Prostate gland (tissue), 2 donors: ENCODE measurements at places on chromosomes 11 and 22. TPM values are rescaled to one million over a fixed set of nuclear protein-coding genes. Genes with fewer than 3 reads are reported as not detected.

- no peak overlapping the region for H3K4me3 ChIP-seq
- no peak for DNase-seq
- H3K27me3 ChIP-seq, result no peaks in the 10 kb centered on the region
- H3K27ac ChIP-seq, result no peak overlapping the region
- no peaks in the 10 kb centered on the region for H3K4me1 ChIP-seq
- no peaks in the 10 kb centered on the region for H3K36me3 ChIP-seq
These were observed 29.6 kb downstream of the TSPAN32 start for GRCh38 chr11:2331404-2331803.

DNA sequence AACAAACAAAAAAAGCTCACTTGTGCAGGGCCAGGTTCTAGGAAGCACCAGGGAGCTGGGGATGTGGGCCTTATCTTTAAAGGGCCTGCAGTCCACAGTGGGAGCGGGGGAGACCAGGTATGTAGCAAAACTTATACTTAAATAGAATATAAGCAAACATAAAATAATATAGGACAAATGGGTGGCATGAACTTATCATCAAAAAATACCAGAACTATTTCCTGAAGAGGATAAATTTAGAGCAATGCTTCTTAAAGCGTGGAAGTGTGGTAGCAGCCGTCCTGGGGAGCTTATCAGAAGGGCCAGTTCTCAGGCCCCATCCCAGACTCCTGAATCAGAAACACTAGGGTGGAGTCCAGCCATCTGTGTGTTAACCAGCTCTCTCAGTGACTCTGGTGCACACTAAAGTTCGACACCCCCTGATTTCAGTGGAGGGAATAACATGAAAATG is 9.3 kb downstream of the VPS26B start:
- H3K27ac ChIP-seq, result no peak overlapping the region
- H3K4me1 ChIP-seq, result no peaks in the 10 kb centered on the region
- no peak overlapping the region for H3K4me3 ChIP-seq
- no peaks in the 10 kb centered on the region for H3K36me3 ChIP-seq
- no peaks in the 10 kb centered on the region for H3K27me3 ChIP-seq
- no peak for DNase-seq

GRCh38 chr11:16352707-16353106 is 3.6 kb downstream of the SOX6 start:
- no peaks in the 10 kb centered on the region for H3K4me1 ChIP-seq
- no peak overlapping the region for H3K27ac ChIP-seq
- no peaks in the 10 kb centered on the region for H3K36me3 ChIP-seq
- H3K27me3 ChIP-seq, result no peaks in the 10 kb centered on the region
- no peak overlapping the region for H3K4me3 ChIP-seq
- no peak for DNase-seq

- H3K4me1 ChIP-seq, result no peaks in the 10 kb centered on the region
- H3K27ac ChIP-seq, result no peak overlapping the region
- H3K36me3 ChIP-seq, result no peaks in the 10 kb centered on the region
- H3K27me3 ChIP-seq, result no peaks in the 10 kb centered on the region
These were observed 116.0 kb downstream of the MRTFA start for GRCh38 chr22:40520562-40520961.

OR51B2 gene
- not detected for total RNA-seq

DNA sequence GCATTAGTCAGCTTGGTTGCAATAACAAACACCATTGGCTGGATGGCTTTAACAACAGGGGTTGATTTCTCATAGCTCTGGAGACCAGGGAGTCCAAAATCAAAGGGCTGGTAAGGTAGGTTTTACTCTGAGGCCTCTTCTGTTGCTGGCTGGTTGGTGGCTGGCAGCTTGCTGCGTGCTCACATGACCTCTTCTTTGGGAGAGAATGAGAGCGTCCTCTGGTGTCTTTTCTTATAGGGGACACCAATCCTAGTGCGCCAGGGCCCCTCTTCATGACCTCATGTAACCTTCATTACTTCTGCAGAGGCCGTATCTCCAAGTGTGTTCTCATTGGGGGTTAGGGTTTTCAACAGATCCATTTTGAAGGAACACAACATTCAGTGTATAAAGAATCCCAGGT is 1308.3 kb downstream of the TBC1D22A start:
- H3K36me3 ChIP-seq, result no peaks in the 10 kb centered on the region
- DNase-seq, result no peak
- no peak overlapping the region for H3K4me3 ChIP-seq

GRCh38 chr11:72675221-72675620 is 999 bp upstream of the PDE2A start:
- DNase-seq, result no peak
- no peak overlapping the region for H3K4me3 ChIP-seq

GRCh38 chr22:22168190-22168940 is 76.2 kb upstream of the VPREB1 start:
- DNase-seq, result no peak
- H3K27ac ChIP-seq, result no peak overlapping the region
- H3K36me3 ChIP-seq, result no peaks in the 10 kb centered on the region
- H3K4me3 ChIP-seq, result no peak overlapping the region
- no peaks in the 10 kb centered on the region for H3K27me3 ChIP-seq

- no peaks in the 10 kb centered on the region for H3K36me3 ChIP-seq
- no peak overlapping the region for H3K27ac ChIP-seq
- no peaks in the 10 kb centered on the region for H3K27me3 ChIP-seq
- no peak for DNase-seq
- H3K4me3 ChIP-seq, result no peak overlapping the region
- no peaks in the 10 kb centered on the region for H3K4me1 ChIP-seq
These were observed 888.5 kb downstream of the NTM start for GRCh38 chr11:132258875-132259274.

GRCh38 chr22:47929073-47929472 is 1166.6 kb downstream of the TBC1D22A start:
- no peaks in the 10 kb centered on the region for H3K36me3 ChIP-seq
- H3K27ac ChIP-seq, result no peak overlapping the region
- DNase-seq, result no peak
- H3K4me3 ChIP-seq, result no peak overlapping the region

GRCh38 chr11:119739021-119739703 is 10.2 kb upstream of the NECTIN1 start:
- no peaks in the 10 kb centered on the region for H3K36me3 ChIP-seq
- H3K27me3 ChIP-seq, result no peaks in the 10 kb centered on the region
- no peak for DNase-seq
- H3K4me1 ChIP-seq, result peaks cover 3% of the 10 kb centered on the region

- H3K4me3 ChIP-seq, result no peak overlapping the region
- H3K27me3 ChIP-seq, result no peaks in the 10 kb centered on the region
- peaks cover 24% of the 10 kb centered on the region for H3K4me1 ChIP-seq
- H3K27ac ChIP-seq, result peak overlapping the region; percentile 75
- H3K36me3 ChIP-seq, result no peaks in the 10 kb centered on the region
These were observed 3.0 kb downstream of the C11orf68 start for GRCh38 chr11:65915821-65916251.

DPP3 gene
- total RNA-seq, result 53.6 TPM

GRCh38 chr22:30279046-30279788 is 10.1 kb downstream of the CASTOR1 start:
- H3K4me1 ChIP-seq, result no peaks in the 10 kb centered on the region
- no peaks in the 10 kb centered on the region for H3K27me3 ChIP-seq
- no peak overlapping the region for H3K4me3 ChIP-seq
- no peak for DNase-seq
- H3K27ac ChIP-seq, result no peak overlapping the region

DNA sequence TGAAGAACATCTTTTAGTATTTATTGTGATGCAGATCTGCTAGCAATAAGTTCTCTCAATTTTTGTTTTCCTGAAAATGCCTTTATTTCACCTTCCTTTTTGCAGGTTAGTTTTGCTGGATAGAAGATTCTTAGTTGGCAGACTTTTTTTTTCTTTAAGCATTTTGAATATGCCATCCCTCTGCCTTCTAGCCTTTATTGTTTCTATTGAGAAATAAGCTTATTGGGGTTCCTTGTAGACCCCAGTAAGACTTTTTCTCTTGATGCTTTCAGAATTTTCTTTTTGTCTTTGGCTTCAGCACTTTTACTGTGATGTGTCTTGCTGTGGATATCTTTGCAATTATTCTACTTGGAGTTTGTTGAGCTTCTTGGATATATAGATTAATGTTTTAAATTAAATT is 160.6 kb downstream of the PGR start:
- no peaks in the 10 kb centered on the region for H3K27me3 ChIP-seq
- H3K4me1 ChIP-seq, result no peaks in the 10 kb centered on the region
- no peak overlapping the region for H3K4me3 ChIP-seq
- no peak for DNase-seq

- no peaks in the 10 kb centered on the region for H3K36me3 ChIP-seq
- no peak for DNase-seq
- H3K4me3 ChIP-seq, result no peak overlapping the region
These were observed 6.0 kb upstream of the MALAT1 start for GRCh38 chr11:65492637-65493366.

DNA sequence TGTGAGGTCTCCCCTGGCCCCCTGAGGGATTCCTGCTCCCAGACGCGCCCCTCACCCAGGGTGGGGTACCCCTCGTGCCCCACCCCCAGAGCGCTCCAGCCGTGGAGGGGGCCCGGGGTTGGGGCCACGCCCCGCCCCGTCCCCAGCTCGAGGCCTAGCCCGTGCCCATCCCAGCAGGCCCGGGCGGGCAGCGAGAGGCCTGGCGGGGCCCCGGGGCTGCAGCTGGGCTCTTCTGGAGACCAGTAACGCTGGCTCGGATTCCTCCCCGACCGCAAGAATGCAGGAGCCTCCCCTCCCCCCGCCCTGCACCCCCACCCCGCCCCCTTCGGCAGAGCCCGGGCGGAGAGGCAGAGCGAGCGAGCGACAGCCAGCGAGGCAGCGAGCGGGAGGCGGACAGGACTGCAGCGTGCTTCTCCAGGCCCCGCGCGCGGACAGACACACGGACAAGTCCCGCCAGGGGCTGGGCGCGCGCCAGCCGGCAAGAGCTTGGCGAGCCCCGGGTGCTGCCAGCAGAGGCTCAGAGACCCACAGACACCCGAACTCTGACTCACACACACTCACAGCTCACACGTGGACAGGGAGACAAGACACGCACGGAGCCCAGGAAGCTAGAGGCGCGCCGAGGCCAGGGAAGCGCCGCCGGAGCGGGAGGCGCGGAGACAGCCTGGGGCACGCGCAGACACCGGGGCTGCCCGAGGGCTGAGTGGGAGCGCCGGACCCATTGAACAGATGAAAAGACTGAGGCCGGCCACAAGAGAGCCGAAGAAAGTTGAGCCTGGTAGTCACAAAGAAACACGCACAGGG is 15.2 kb downstream of the BCL9L start:
- H3K27me3 ChIP-seq, result no peaks in the 10 kb centered on the region
- peak overlapping the region; percentile 92 for H3K27ac ChIP-seq
- peaks cover 65% of the 10 kb centered on the region for H3K4me1 ChIP-seq

GRCh38 chr11:35144136-35144741 is 5.3 kb downstream of the CD44 start:
- H3K27me3 ChIP-seq, result no peaks in the 10 kb centered on the region
- H3K27ac ChIP-seq, result no peak overlapping the region
- peak; percentile 25 for DNase-seq
- H3K36me3 ChIP-seq, result no peaks in the 10 kb centered on the region

DNA sequence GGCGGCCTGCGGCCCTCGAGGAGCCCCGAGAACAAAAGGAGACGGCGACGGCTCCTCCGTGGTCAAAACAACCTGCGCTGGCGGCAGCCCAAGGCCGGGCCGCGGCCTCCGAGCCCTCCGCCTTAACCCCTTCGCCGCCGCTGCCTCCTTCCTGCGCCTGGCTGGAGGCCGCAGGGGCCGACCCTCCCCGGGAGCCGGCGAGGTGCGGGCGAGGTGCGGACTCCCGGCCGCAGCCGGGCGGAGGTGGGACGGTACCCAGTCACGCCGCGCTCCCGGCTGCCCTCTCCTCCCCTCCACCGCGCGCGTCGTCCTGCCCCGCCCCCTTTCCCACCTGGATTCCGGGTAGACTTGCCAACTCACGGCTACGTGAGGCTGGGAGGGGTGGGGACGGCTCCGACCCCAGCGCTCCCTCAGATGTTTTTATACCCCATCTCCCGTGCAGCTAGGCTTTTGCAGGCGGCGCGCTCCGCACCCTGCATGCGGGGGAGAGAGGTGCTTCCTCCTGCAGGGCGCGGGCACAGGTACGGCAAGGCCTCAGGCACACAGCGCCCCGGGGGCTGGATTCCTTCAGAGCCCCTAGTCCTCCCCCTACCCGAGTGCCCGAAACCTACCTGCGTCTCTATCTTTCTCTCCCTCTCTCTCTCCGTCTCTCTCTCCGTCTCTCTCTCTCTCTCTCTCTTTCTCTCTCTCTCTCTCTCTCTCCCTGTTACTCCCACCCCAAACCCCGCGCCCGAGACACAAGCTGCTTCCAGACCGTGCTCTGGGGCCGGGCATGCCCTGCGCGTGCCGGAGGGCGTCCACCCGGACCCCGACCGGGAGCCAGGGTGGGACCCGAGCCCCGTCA is 2.0 kb downstream of the PDGFB start:
- H3K4me3 ChIP-seq, result peak overlapping the region; percentile 56
- no peaks in the 10 kb centered on the region for H3K27me3 ChIP-seq
- H3K27ac ChIP-seq, result peak overlapping the region; percentile 88

- no peaks in the 10 kb centered on the region for H3K4me1 ChIP-seq
- DNase-seq, result no peak
- H3K36me3 ChIP-seq, result no peaks in the 10 kb centered on the region
- peak overlapping the region; percentile 98 for H3K27ac ChIP-seq
- peak overlapping the region; percentile 88 for H3K4me3 ChIP-seq
- H3K27me3 ChIP-seq, result no peaks in the 10 kb centered on the region
These were observed 1.2 kb downstream of the MSANTD2 start for GRCh38 chr11:124798991-124799347.

- no peak overlapping the region for H3K27ac ChIP-seq
- no peak overlapping the region for H3K4me3 ChIP-seq
- H3K4me1 ChIP-seq, result peaks cover 6% of the 10 kb centered on the region
- DNase-seq, result no peak
These were observed 29.2 kb upstream of the PPARA start for GRCh38 chr22:46121079-46121478.

DNA sequence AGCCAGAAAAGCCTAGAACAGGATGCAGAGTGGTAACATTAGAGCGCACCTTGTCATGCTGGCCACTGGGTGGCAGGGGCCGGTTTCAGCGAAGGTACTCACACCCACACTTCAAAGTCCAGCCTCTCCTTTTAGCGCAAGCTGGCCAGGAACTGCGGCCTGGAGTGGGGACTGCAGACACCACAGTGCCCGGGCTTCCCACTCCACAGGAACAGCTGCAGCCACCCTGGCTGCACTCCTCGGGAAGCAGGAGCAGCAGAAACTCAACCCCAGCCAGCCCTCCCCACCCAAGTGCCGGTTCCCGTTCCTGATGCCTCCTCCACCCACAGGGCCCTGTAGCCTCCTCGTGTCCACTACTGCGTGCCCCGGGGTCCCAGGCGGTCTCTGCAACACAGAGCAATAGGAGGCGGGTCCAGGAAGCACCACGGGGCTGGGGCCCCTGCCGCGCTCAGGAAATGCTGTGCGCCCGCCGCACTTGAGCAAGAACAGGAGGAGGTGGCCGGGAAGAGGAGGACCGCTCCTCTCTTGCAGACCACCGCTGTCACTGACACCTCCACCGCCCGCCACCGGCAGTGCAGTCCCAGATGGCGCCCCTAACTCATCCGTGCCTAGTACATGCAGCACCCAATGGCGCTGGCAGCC is 2.2 kb downstream of the RFPL2 start:
- peaks cover 3% of the 10 kb centered on the region for H3K4me1 ChIP-seq
- peak; percentile 53 for DNase-seq
- H3K36me3 ChIP-seq, result no peaks in the 10 kb centered on the region
- H3K27me3 ChIP-seq, result no peaks in the 10 kb centered on the region
- peak overlapping the region; percentile 58 for H3K27ac ChIP-seq
